Memory B cell (primary cell): ENCODE measurements at places on chromosomes 7 and 10.

DNA sequence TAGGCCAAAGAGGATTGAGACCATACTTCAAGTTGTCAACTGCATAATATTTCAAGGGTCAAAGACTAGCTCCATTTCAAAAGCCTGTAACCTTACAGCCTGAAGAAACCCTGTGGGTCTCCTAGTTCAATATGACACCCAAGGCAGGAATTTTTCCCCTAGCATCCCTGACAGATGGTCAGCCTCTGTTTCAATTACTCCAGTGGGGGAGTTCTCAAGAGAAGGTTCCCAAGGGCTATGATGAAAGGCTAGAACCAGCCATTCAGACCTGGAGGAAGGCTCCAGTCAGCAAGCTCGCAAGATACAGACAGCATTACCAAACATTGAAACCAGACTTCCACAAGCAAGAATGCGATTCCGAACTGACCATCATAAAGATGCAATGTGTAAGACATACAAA lies 1.6 kb downstream of the HTR7 start:
- H3K4me1 ChIP-seq: peaks cover 5% of the 10 kb centered on the region
- no peak for DNase-seq
- H3K27me3 ChIP-seq: peaks cover 12% of the 10 kb centered on the region
- no peak overlapping the region for H3K27ac ChIP-seq
- H3K36me3 ChIP-seq: peaks cover 3% of the 10 kb centered on the region

GRCh38 chr7:37546677-37547076 lies 98.0 kb upstream of the ELMO1 start:
- H3K36me3 ChIP-seq: no peaks in the 10 kb centered on the region
- peaks cover 10% of the 10 kb centered on the region for H3K27me3 ChIP-seq
- no peak overlapping the region for H3K4me3 ChIP-seq
- no peak overlapping the region for H3K27ac ChIP-seq
- no peak for DNase-seq
- peaks cover 2% of the 10 kb centered on the region for H3K4me1 ChIP-seq

- DNase-seq: no peak
- peaks cover 40% of the 10 kb centered on the region for H3K4me1 ChIP-seq
- peaks cover 7% of the 10 kb centered on the region for H3K36me3 ChIP-seq
- H3K4me3 ChIP-seq: no peak overlapping the region
Measured at GRCh38 chr10:1449572-1450205, 287.6 kb downstream of the ADARB2 start.

DNA sequence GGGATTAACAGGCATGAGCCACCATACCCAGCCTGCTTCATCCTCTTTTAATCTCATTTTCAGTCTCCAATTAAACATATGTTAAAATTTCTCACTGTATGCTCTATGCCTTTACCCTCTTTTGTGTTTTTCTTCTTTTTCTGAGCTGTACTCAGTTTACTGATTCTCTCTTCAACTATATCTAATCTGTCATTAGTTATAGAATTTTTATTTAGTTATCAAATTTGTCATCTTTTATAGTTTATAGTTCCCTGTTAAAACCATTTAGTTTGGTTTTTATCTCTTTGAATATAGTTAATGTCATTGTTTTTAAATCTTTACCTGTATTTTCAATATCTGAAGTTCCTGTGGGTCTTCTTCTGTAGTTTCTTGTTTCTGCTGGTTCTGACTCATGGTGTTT lies 93.3 kb downstream of the KAT6B start:
- H3K4me1 ChIP-seq: peaks cover 27% of the 10 kb centered on the region
- no peak overlapping the region for H3K4me3 ChIP-seq
- H3K27ac ChIP-seq: no peak overlapping the region

GRCh38 chr7:14604606-14605005 lies 297.9 kb downstream of the DGKB start:
- DNase-seq: no peak
- no peak overlapping the region for H3K27ac ChIP-seq
- H3K27me3 ChIP-seq: no peaks in the 10 kb centered on the region

DNA sequence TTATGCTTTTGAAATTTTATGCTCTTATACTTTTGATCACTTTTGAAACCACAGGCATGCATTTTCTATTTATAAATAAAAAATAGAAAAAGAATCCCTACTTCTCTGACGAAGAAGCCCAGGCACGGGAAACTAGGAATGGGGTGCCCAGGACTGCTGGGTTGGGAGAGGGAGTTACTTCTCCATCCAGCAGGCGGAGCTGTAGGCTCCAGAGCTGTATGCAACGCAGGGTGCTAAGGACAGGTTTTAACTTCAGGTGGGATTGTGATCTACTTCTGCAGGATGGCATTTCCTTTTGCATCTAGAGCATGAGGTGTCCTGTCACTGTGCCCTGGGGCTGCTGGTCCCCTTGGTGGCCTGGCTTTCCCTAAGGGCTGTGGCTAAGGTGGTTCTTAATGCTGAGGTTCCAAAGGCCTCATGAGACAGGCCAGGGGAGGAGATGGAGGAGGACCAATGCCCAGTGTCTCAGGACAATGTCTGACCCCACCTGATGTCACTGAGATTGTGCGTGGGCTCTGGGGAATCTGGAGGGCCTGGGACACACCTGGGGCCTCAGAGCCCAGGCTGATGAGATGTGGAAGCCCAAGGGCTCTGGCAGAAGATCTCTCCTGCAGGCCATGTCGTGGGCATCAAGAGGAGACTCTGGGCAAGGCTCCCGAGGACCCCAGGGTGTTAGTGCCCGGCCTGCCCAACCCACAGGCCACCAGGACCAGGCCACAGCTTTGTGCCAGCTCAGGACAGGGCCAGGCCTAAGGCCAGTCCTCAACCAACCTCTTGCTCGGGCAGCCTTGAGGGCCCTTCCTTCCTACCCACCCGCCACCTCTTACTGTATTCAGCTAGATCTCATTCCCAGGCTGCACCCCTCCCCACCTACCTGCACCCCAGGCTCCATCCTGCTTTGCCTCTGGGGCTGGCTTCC lies 507 bp downstream of the CCDC201 start:
- no peaks in the 10 kb centered on the region for H3K4me1 ChIP-seq
- H3K27ac ChIP-seq: no peak overlapping the region
- H3K36me3 ChIP-seq: no peaks in the 10 kb centered on the region
- peaks cover 8% of the 10 kb centered on the region for H3K27me3 ChIP-seq
- no peak overlapping the region for H3K4me3 ChIP-seq

DNA sequence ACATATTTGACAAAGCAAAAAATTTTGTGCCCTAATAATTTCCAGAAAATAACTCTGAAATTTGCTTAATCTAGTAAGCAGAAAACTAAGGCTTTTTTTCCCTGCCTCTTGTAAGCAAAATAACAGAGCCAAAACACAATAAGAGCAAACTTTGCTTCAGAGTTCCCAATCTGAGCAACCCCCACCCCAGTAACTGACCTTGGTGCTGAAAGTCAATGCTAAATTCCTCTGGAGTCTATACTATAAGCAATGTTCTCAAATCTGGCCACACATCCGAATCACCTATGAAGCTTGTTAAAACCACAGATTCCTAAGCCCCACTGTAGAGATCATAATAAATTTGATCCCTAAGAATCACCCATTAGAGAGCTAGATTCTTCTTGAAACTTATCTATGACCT lies 150.5 kb downstream of the ELAPOR2 start:
- H3K27ac ChIP-seq: no peak overlapping the region
- peaks cover 4% of the 10 kb centered on the region for H3K4me1 ChIP-seq
- no peak for DNase-seq
- H3K4me3 ChIP-seq: no peak overlapping the region

GRCh38 chr7:12054830-12055229 lies 156.3 kb upstream of the TMEM106B start:
- no peak for DNase-seq
- no peak overlapping the region for H3K27ac ChIP-seq
- peaks cover 5% of the 10 kb centered on the region for H3K27me3 ChIP-seq

GRCh38 chr10:108901781-108902618 lies 1021.3 kb downstream of the XPNPEP1 start:
- no peak overlapping the region for H3K27ac ChIP-seq
- peaks cover 18% of the 10 kb centered on the region for H3K4me1 ChIP-seq
- peak overlapping the region; percentile 15 for H3K4me3 ChIP-seq
- no peaks in the 10 kb centered on the region for H3K36me3 ChIP-seq
- DNase-seq: no peak

DNA sequence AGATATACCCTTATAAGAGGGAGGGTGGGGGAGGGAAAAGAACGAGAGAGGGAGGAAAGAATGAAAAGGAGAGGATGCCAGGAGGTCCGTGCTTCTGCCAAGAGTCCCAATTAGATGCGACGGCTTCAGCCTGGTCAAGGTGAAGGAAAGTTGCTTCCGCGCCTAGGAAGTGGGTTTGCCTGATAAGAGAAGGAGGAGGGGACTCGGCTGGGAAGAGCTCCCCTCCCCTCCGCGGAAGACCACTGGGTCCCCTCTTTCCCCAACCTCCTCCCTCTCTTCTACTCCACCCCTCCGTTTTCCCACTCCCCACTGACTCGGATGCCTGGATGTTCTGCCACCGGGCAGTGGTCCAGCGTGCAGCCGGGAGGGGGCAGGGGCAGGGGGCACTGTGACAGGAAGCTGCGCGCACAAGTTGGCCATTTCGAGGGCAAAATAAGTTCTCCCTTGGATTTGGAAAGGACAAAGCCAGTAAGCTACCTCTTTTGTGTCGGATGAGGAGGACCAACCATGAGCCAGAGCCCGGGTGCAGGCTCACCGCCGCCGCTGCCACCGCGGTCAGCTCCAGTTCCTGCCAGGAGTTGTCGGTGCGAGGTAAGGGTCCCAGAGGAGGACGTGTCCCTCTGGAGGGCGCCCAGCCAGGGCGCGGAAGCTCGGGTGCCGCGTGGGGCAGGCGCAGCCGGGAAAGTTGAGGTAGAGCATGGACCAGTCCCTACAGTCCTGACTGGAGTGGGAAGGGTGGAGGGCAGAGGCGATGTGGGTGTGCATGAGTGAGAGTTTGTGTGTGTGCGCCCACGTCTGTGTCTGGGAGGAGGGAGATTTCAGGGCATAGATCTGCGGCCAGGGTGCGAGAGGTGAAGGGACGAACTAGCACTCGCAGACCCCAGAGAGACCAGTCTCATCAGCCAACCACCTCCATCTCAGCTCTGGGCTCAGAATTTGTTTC lies 844 bp downstream of the GRM3 start:
- H3K27me3 ChIP-seq: peaks cover 3% of the 10 kb centered on the region
- no peak for DNase-seq
- H3K4me1 ChIP-seq: no peaks in the 10 kb centered on the region
- no peak overlapping the region for H3K4me3 ChIP-seq
- no peaks in the 10 kb centered on the region for H3K36me3 ChIP-seq
- H3K27ac ChIP-seq: no peak overlapping the region

DNA sequence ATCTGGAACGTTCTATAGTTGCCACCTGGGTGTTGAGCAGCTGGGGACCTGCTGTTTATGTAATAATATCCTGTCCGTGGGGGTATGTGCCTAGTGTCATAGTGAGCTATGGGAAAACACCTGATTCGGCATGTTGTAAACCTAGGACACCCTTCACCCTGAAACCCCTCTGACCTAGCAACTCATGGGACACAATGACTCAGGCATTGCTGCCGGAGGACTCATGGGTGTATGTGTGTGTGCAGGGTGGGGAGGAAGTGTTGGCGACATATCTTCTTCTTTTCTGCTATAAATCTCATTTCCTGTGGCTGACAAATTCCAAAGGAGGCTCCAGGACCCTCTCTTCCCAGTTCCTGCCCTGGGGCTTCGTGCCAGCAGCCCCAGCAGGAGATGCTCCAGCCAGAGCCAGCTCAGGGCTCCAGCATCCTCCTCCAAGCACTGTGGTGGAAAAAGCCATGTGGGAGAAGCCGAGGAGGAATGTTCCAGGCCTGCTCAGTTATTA lies 77.0 kb upstream of the PODXL start:
- H3K27ac ChIP-seq: no peak overlapping the region
- no peaks in the 10 kb centered on the region for H3K4me1 ChIP-seq
- no peak for DNase-seq
- peaks cover 14% of the 10 kb centered on the region for H3K27me3 ChIP-seq
- H3K36me3 ChIP-seq: no peaks in the 10 kb centered on the region

- no peak overlapping the region for H3K4me3 ChIP-seq
- peaks cover 4% of the 10 kb centered on the region for H3K27me3 ChIP-seq
Measured at GRCh38 chr7:32592701-32593100, 97.4 kb downstream of the AVL9 start.

GRCh38 chr7:140489026-140489359 lies 9.7 kb upstream of the MKRN1 start:
- H3K4me1 ChIP-seq: no peaks in the 10 kb centered on the region
- H3K27ac ChIP-seq: no peak overlapping the region
- no peaks in the 10 kb centered on the region for H3K36me3 ChIP-seq
- no peak overlapping the region for H3K4me3 ChIP-seq

DNA sequence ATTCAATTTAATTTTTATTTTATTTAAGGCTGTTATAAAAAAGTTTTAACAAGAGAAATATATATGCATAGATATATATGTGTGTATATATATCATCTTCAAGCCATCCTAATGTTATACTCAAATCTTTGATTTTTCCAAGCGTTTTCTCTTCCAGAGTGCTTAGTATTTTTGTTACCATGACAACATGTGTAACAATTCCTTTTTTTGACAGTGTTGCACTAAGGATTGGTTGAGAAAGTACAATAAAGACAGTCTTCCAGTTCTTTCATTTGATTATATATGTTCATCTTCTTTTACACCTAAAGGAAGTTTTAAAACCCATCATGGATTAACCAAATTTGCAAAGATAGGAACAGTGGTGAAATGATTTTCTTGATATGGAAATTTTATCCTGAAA lies 171.7 kb downstream of the KLF6 start:
- peaks cover 2% of the 10 kb centered on the region for H3K27me3 ChIP-seq
- H3K36me3 ChIP-seq: peaks cover 8% of the 10 kb centered on the region
- H3K4me1 ChIP-seq: no peaks in the 10 kb centered on the region
- H3K4me3 ChIP-seq: no peak overlapping the region

GRCh38 chr10:112433136-112433535 lies 13.6 kb downstream of the ZDHHC6 start:
- peaks cover 12% of the 10 kb centered on the region for H3K36me3 ChIP-seq
- DNase-seq: no peak
- H3K4me1 ChIP-seq: peaks cover 6% of the 10 kb centered on the region
- H3K27me3 ChIP-seq: no peaks in the 10 kb centered on the region

DNA sequence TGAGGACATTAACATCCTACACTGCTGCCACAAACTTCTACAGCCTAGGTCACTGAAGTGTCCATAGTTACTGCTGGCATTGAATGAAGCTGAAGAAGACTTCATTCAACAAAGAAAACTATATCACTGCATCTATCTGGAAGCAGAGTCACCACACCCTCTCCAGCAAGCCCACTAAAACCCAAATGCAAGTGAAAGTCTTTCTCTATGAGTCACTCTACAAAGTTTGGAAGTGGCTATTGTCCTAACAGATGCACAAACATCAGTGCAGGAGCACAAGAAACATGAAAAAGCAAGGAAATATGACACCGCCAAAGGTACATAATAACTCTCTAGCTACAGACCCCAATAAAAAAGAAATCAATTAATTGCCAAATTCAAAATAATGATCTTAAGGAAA lies 43.5 kb upstream of the CAMK2B start:
- H3K36me3 ChIP-seq: no peaks in the 10 kb centered on the region
- peaks cover 8% of the 10 kb centered on the region for H3K27me3 ChIP-seq
- no peak overlapping the region for H3K4me3 ChIP-seq
- H3K4me1 ChIP-seq: peaks cover 2% of the 10 kb centered on the region
- DNase-seq: no peak

- no peak for DNase-seq
- no peak overlapping the region for H3K4me3 ChIP-seq
- H3K27ac ChIP-seq: no peak overlapping the region
- peaks cover 3% of the 10 kb centered on the region for H3K36me3 ChIP-seq
Measured at GRCh38 chr7:12701433-12701832, 14.0 kb downstream of the ARL4A start.

GRCh38 chr10:76415554-76415953 lies 984.1 kb downstream of the LRMDA start:
- no peak overlapping the region for H3K4me3 ChIP-seq
- DNase-seq: no peak
